ENCODE measurements at places on chromosomes 7 and 10.

- DNase-seq: no peak
Measured at GRCh38 chr7:108310351-108310750, 145.9 kb downstream of the NRCAM start.

- DNase-seq: no peak
Measured at GRCh38 chr7:6533893-6534495, 17.3 kb downstream of the GRID2IP start.

- DNase-seq: no peak
Measured at GRCh38 chr10:78427497-78428031, 393.9 kb downstream of the RPS24 start.

- DNase-seq: no peak
Measured at GRCh38 chr7:129793506-129794310, 159.1 kb downstream of the UBE2H start.

- peak; percentile 9 for DNase-seq
Measured at GRCh38 chr7:1856161-1856887, 186.2 kb downstream of the ELFN1 start.

- DNase-seq: no peak
Measured at GRCh38 chr10:86354761-86355540, 11.6 kb downstream of the GRID1 start.

DNA sequence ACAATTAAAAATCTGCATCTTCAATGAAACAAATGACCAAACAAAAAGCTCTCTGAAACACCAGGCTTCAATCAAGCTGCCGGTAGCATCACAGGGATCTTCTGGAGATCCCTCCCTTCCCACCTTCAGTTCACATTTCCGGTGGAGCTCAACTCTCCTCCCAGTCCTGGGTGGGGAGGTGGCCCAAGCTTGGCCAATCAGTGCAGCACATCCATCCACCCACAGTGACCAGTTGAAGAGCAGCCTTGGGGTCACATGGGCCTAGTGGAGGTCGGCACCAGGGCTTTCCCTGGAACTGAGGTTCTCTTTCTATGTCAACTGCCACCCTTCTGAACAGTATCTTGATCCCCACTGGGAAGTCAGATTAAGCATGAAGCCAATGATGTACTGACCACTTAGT lies 620.1 kb upstream of the MGMT start:
- DNase-seq: no peak

DNA sequence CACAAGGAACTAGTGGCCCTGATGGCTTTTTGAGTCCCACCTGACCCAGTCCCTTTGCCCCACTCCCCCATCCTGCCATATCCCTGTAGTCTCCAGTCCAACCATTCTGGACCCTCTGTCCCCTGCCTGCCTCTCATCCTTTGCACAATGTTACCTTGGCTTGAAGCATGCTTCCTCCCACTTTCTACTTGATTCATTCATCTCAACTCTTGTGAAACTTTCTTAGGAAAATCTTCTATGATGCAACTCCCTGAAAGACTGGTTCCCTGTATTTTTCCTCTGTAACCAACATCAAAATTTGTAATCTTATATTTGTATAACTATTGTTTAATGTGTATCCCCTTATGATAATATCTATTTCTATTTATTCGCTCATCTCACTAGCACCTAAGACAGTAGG lies 151.5 kb downstream of the LRRTM3 start:
- no peak for DNase-seq

DNA sequence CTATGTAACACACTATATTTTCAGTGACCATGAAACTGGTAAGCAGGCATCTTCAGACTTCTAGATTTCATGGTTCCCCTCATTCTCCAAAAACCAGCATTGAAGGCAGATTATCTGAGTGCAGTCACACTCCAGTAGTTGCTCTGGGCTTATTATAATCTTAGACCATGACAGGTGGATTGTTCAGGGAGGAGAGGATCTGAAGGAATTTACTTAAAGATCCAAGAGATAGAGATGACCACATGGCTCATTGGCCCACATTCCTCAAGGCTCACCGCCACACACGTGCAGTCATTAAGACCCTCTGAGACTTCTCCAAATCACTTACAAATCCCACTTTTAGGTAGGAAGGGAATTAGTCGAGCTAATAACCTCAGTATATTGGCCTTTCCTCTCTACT lies 55.2 kb downstream of the GSAP start:
- no peak for DNase-seq

- DNase-seq: no peak
Measured at GRCh38 chr10:115402699-115403098, 309.5 kb downstream of the ATRNL1 start.

GRCh38 chr7:48786951-48787350 lies 137.4 kb upstream of the CDC14C start:
- DNase-seq: no peak

Data from left ventricle myocardium inferior (tissue), 1 donor.